ENCODE measurements at places on chromosomes 6 and 20. TPM values are rescaled to one million over a fixed set of nuclear protein-coding genes. Genes with fewer than 3 reads are reported as not detected.

Gene RFX6
- total RNA-seq, result not detected

Gene TUBB1
- not detected for total RNA-seq

Gene PACRG
- 7.4 TPM for total RNA-seq

Gene CRISP2
- not detected for total RNA-seq

- DNase-seq, result no peak
These were observed 263.7 kb downstream of the SMOC2 start for GRCh38 chr6:168704678-168705077.

DNA sequence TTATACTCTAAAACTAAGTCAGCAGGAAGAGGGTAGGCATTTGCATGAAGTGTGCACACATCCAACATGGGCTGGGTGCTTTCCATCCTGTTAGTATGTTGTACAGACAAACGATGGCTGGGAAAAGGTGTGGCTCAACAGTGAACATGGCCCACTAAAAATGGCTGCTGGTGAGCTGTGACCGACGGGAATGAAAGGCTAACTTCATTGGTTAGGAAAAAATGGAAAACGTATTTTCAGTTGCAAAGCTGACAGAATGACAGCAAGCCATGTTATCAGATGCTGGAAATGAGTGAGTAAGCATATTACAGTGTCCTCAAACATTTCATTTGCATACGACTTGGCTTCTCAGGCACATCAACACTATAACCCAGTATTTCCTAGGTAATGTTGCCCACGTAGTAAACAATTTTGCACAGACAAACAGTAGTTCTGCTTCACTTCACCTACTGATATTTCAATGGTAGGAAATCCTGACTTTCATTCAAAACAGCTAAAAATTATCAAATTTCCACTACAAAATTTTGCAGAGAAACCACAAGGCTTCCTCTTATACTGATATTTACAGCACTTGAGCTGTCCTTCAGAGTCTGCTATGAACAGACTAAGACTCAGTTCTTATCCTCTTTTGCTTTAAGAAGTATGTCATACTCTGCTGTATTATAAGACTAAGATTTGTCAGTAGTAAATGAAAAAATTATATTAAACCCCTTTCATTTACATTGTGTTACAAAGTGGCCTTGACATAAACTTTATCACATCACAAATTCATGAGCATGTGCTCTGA, 98.9 kb downstream of the IRF4 start:
- no peak for DNase-seq

DNA sequence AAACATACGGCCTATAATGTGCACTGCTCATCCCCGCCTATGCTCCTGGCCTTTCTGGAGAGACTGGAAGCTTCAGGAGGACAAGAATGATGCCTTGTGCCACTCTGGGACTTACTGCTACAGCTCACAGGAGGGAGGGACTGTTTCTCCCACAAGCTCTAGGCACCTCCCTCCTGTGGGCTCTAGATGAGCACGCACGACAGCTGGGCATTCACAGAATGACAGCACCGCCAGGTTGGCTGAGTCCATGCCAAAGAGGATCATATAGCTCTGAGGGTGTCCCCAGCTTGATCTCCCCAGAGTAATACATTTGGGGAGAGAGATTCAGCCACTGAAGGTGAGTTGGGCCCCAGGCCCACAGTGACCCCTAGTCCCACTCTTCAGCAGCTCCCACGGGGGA, 10.1 kb upstream of the PGC start:
- DNase-seq, result no peak

GRCh38 chr6:33430991-33431879, 11.4 kb downstream of the SYNGAP1 start:
- peak; percentile 90 for DNase-seq

DNA sequence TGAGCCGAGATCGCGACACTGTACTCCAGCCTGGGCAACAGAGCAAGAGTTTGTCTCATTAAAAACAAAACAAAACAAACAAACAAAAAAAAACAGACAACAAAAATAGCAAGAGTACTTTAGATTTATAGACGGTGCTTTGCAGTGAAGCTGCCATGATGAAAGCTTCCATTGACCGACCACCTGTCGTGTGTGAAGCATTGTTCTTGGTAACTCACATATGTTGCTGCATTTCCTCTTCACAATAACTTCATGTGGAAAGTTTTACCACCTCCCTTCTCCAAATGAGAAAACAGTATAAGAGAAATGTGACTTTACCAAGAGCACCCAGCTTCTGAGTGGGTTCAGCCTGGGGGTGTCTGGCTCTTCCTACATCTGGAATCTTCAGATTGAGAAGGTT, 56.4 kb upstream of the PTGIS start:
- DNase-seq, result no peak

GRCh38 chr6:37956711-37957275, 137.3 kb downstream of the ZFAND3 start:
- no peak for DNase-seq

DNA sequence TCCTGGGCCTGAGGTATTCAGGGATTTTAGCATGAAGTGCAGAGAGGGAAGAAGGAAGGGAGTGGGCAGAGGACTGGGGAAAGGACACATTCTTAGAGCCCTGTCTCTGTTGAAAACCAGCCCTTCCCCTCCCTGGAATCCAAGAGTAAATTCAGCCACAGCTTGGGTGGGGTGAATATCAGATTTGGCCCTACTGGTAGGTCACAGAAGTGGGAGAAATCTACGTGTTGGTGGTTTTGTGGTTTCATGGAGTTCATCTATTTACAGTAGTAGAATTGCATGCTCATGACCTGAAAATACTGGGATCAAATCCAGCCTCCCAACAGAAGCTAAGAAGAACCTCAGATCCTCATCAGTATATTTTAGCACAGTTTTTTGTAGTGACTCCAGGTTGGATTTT, 404.4 kb downstream of the BMP2 start:
- DNase-seq, result no peak

DNA sequence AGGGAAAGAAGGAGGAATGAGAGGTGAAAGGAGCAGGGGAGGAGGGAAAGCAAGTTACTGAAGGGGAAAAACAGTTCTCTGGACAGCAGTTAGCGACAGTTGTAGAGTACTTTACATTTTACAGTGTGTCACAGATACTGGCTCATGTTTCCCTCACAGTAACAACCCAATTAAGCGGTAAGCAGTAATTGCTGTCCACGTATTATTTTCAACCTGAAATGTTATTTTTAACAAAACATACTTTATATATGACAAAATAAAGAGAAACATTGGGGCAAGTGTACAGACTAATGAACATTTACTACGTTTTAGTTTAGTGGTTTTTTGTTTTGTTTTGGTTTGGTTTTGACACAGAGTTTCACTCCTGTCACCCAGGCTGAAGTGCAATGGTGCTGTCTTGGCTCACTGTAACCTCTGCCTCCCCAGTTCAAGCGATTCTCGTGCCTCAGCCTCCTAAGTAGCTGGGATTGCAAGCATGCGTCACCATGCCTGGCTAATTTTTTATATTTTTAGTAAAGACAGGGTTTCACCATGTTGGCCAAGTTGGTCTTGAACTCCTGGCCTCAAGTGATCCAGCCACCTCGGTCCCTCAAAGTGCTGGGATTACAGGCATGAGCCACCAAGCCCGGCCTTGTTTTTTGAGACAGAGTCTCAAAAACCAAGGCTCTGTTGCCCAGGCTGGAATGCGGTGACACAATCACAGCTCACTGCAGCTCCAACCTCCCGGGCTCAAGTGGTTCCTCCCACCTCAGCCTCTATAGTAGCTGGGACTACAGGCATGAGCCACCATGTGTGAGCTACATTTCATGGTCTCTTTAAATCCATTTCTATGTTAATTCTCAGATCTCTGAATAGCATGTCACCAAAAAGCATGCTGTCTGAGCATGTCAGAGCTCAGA, 22.6 kb upstream of the BTN3A2 start:
- DNase-seq, result no peak

DNA sequence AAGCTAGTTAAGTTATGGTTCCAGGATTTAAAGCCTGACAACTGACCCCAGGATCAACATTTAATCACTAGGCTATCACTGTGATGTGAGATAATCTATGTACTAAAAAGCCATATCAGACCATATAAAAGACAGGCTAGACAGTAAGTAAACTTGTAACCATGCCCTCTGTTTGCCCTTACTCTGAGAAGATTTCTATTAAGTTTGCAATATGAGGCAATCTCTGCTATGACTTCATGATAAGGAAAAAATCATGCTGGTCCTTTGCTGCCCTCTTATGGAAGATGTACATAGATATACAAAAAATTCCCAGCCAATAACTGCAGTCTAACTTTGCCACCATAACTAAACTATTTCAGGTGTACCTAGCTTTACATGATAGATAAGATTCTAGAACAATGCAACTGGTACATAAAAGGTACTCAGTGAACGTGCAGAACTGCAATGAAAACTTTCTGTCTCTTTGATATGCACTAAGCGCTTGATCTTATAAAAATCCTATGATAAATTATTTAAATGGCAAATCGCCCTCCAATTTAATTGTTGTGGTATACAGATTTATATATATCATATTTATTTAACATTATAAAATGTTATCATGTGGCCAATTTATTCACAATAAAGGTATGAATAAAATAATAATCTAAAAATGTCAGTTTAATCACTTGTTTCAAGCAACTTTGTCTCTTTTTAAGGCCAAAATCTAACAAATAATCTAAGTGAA, 70.5 kb downstream of the FAM217A start:
- no peak for DNase-seq

DNA sequence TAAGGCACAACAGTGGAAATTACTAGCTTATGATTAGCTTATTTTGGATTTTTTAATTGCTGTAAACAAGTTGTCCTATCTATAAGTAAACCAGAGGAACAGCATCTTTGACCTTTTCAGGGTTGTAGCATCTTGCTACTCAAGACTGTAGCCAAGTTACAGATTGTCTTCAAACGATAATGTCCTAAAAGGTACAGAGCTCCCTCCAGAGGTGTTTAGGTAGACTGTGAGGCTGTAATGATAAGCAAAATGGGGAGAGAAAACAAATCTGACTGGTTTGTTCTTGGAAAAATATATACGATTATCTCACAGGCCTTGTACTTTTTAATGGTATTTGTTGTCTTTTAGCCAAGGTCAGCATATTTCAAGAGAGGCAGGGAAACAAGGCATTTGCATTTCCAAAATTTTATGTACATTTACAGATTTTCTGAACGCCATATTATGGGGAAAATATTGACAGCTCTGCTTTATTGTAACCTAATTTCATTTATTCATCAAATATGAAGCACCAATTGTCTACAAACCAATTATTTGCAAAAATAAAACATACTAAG, 273.4 kb downstream of the MEI4 start:
- DNase-seq, result no peak

GRCh38 chr6:27726619-27727023, 185.6 kb downstream of the OR2B2 start:
- DNase-seq, result no peak

DNA sequence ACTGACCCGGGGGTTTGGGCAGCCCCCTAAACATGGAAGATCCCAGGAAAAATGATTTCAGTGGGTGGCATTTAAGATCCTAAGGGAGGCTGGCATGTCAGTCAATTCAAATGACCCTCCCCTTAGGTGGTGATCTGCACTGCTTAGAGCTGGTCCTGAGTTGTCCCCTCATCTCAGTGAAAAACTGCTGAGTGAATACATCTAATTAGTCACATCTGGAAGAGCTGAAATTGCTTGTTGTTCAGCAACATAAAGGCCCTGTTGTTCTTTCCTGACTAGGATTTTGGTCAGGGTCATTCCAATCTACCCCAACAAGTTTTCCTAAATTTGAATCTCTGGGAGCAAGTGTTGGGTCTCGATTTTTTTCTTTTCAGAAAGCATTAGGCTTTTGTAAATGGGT, 126.4 kb downstream of the LCA5 start:
- DNase-seq, result no peak

DNA sequence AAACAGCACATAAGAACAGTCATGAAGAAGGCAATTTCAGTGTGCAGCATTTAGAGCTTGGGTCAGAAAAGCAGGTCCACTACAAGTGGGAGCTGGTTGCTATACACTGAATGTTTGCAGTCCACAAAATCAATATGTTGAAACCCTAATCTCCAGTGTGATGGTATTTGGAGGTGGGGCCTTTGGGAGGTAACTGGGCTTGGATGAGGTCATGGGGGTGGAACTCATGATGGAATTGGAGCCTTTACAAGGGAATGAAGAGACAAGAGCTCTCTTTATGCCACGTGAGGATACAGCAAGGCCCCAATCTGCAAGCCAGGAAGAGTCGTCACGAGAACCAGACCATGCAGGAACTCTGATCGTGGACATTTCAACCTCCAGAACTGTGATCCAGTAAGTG, 216.7 kb upstream of the SLC35B3 start:
- DNase-seq, result no peak

- DNase-seq, result no peak
These were observed 141.1 kb downstream of the RFPL4B start for GRCh38 chr6:112488238-112488637.

DNA sequence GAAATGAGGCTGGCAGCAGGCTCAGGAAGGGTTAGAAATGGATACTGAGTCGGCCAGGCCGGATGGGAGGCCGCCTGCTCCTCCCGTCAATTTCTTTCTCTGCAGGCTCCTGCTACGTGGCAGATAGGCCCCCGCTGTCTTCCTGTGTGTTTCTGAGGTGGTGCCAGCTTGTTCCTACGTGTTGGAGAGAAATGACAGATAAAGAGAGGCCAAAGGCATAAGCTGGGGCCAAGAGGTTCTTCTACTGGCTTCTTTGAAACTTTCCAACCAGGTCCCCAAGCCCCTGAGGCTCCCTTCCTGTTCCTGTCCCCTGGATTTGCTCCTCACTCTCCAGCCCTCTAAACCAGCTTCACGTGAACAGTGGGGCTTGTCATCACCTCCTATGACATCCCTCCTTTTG, 76.8 kb downstream of the TCP11 start:
- no peak for DNase-seq

DNA sequence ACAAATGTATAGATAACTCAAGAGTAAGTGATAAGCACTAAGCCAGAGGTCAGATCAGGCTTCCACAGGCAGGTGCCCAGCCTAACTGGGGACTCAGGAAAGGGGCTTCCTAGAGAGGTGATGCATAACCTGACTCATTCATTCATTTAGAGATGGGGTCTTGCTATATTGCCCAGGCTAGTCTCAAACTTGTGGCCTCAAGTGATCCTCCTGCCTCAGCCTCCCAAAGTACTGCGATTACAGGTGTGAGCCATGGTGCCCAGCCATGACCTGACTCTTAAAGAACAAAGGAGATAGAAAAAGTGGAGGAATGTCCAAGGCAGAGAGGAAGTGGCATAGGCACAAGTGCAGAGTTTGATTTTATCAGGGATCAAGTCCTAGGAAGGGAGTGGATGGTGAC, 41.9 kb downstream of the GJA10 start:
- DNase-seq, result no peak

DNA sequence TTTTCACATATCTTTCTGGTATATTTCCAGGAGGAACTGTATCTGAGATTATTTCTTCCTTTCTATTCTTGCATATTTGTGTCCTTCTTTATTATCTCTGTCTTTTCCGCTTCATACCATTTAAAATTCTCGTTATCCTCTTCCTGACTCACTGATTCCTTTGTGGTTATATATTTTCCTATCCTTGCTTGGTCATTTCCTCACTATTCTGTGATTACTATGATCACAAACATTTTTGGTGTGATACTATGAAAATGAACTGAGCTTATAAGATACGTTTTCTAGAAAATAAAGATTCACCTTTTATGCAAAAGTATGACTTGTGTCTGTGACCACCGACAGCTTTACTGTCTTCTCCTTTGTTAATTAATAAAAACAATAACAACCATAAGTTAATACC, 26.5 kb upstream of the MYCT1 start:
- no peak for DNase-seq
